ENCODE measurements at places on chromosomes 12 and 14. TPM values are rescaled to one million over a fixed set of nuclear protein-coding genes. Genes with fewer than 3 reads are reported as not detected.

The KRT73 gene
- not detected for total RNA-seq

The RAB21 gene
- 82.8 TPM for total RNA-seq

The AMN gene
- 3.2 TPM for total RNA-seq

The HOXC13 gene
- total RNA-seq: 0.21 TPM

The ANKRD52 gene
- total RNA-seq: 43.9 TPM

The EFS gene
- 25.7 TPM for total RNA-seq

The CNTN1 gene
- 11.7 TPM for total RNA-seq

The ABHD4 gene
- 33.7 TPM for total RNA-seq

The NDUFB1 gene
- total RNA-seq: 87.0 TPM

The MYL2 gene
- total RNA-seq: 6.2 TPM

The NEUROD4 gene
- not detected for total RNA-seq

The ESPL1 gene
- 2.3 TPM for total RNA-seq

The POTEG gene
- total RNA-seq: not detected

The CABP1 gene
- 5.9 TPM for total RNA-seq

The FOXM1 gene
- 1.3 TPM for total RNA-seq

The SPX gene
- not detected for total RNA-seq
